GM04504 (cell line): ENCODE measurements at places on chromosomes 12 and 14.

DNA sequence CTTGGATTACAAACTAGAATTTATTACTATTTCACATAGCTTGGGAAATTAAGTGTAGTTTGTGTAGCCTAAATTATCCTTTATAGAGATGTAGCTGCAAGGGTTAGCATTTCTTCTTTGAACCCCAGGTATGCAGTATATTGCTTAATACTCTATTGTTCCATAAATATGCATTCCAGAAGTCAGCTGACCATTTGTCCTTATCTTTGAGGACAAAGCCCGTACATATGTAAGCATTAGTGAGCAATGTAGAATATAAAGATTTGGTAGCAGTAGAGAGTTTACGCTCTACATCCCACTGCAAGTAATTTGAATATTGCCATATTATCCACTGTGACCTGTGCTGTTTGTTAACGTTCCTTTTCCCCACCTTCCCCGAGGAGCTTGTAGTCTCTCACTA lies 26.9 kb downstream of the PPM1A start:
- no peak for DNase-seq

DNA sequence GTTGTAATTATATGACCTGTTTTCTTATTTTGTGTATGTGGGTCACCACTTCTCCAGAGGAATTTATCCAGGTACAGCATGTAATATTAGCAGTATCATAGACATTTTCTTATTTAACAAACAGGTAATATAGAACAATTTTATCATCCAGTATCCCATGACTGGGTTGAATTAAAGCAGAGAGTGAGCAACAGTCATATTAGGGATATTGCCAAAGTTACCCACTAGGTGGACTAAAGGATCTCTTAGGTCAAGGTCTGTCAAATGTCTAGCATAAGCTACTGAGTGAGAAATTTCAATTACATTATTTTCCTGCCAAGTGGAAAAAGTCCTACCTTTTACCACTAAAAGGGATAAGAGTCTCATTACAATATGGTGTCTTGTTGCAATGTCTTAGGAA lies 62.1 kb upstream of the TRIM9 start:
- no peak for DNase-seq

- no peak for DNase-seq
Observed at GRCh38 chr14:32081901-32082300, 4.8 kb downstream of the ARHGAP5 start.

DNA sequence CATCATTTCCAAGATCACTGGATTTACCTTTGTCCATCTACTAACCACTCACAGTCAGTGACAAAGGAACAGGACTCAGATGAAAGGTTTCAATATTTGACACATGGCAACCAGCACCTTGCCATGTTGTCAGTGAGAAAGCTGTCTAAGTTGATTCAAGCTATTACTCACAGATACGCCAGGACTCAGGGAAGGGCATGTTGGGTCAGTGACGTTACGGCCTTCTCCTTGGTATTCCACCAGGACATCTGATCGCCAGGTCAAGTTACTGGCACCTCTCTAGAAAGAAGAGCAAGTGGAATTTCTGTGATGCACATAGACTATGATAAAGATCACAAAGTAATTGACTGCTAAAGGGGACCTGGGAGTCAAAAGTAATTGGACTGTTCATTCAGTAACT lies 36.4 kb downstream of the GNS start:
- no peak for DNase-seq

DNA sequence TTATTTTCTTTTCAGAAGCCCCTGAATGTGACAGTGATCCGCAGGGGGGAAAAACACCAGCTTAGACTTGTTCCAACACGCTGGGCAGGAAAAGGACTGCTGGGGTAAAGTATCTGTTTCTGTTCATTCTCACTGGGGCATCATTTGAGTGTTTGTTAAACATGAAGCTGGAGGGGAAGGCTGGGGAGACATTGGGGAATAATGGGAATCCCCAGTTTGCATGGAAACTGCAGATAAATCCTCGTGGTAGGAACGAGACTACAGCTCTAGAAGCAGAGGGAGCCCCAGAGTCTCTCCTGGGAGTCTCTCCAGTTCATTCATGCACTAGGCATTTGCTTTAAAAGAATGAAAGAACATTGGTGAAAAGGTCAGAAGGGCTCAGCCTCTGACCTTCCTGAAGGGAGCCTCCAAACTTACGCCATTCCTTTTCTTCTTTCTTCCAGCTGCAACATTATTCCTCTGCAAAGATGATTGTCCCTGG lies 2.5 kb upstream of the CFAP251 start:
- no peak for DNase-seq

DNA sequence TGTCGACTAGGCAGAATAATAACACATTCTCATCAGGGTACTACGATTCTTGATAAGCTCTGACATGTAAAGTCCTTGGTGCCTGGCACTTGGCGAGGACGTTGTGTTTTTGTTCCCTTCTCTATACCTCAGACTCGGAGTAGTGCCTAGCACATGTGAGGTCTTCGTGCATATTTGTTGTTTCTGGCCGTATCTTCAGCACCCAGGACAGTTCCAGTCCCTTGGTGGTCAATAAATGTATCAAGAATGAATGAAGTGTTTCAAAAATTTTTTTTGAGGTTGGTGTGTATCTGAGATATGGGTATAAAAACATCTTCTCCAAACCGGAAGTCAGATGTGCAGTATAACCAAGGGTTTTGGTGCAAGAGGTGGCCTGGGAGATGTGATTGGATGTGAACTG lies 198.2 kb downstream of the AACS start:
- DNase-seq: no peak

DNA sequence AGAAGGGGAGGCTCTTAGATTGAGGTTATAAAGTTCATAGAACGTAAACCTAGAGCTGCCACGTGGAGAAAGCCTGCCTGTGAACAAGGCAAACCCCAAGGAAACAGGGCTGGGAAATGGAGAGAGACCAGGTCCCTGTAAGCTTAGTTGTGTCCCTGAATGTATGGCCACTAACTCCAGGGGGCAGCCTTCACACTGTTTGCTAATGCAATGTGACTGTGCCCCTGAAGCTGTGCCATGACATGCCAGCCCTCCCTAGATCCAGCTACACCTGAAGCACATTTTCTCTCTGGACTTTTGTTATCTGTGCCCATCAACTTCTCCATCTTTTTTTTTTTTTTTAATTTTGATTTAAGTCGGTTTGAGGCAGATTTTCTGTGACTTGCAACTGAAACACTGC lies 60.6 kb upstream of the TMCC3 start:
- DNase-seq: no peak
